Activated T-cell treated with anti-CD3 and anti-CD28 coated beads for 1 hour (primary cell): ENCODE measurements at places on chromosomes 5 and 9.

DNA sequence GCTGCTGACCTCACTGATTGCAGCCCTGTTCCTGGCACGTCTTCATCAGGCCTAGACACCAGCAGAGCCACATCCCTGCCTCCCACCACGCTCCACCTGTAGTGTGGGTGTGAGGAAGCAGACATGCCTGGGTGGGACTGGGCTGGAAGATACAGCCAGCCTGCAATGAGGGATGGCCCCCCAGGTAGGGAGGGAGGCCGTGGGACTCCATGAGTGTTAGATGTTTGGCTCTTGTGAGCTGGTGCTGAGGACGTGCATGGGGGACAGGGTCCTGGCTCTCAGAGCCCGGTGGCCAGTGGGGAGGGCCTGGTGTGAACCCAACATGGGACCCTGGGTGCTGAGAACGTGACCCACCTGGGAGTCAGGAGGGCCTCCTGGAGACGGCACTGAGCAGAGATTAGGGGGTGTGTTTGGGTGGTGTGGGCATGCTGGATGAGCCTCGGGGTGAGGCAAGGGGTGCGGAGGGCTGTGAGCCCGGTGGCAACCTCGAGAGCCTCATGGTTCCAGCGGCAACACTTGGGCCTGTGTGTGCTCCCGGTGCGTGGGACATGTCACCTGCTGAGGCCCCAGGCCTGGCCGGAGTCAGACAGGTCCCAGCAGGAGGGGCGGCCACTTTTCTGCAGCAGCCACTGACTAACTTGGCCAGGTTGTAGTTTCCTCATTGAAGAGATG is 87.6 kb downstream of the PHF2 start:
- DNase-seq: no peak

DNA sequence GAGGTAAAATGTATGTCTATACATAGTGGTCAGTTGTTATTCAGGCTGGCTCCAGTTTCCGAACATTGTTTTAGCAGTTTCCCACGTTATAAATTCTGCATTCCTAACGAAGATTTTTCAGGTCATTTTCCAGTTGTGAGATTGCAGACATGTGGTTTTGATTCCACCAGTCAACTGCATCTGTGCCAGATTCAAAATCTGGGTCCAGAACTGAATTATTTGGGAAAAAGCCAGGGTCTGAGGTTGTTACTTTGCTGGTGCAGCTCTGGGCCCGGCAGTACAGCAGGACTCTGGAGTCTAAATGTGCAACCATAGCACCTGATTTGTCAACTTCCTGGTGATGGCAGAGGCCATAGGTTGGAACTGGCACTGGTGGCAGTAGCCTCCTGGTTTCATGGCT is 105.7 kb upstream of the MEGF10 start:
- no peak for DNase-seq

- no peak for DNase-seq
Measured at GRCh38 chr5:2995035-2995434, 243.6 kb upstream of the IRX2 start.

GRCh38 chr5:4758550-4758949 is 381.6 kb upstream of the ADAMTS16 start:
- DNase-seq: no peak

DNA sequence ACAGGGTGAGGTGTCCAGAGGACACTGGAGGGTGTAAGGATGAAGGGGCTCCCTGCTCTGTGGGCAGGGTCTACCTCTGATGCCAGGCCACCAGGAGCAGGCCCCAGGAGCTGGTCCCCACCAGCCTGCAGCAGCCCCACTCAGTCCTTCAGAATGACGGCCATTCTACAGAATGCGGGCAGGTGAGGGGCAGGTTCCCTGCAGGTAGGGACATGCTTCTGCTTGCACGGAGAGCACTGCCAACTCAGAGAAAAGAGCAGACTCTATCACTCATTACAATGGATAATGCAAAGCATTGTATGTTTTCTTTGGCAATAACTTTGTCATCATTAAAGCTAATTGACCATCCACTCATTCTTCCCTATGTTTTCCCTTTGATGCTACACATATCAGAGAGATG is 39.0 kb downstream of the DDX31 start:
- DNase-seq: no peak

DNA sequence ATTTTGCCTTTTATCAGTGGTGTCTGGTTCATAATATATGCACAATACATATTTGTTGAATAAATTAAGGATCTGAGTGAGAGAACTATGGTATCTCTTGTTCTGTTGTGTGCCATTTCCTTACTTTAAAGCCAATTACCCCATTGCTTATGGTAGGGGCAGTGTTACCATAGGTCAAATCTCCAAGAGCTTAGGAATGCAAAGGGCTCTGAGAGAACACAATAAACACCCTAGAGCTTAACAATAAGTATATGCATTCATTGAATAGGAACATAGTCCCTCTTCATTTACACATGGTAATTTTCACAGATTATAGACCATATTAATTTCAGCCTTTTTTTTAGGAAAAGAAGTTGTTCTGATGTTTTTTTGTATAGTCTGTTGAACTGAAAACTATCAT is 112.2 kb downstream of the MCTP1 start:
- DNase-seq: no peak

GRCh38 chr9:137564134-137564533 is 12.5 kb downstream of the MRPL41 start:
- DNase-seq: no peak

GRCh38 chr9:87213948-87214347 is 266.6 kb upstream of the GAS1 start:
- no peak for DNase-seq

DNA sequence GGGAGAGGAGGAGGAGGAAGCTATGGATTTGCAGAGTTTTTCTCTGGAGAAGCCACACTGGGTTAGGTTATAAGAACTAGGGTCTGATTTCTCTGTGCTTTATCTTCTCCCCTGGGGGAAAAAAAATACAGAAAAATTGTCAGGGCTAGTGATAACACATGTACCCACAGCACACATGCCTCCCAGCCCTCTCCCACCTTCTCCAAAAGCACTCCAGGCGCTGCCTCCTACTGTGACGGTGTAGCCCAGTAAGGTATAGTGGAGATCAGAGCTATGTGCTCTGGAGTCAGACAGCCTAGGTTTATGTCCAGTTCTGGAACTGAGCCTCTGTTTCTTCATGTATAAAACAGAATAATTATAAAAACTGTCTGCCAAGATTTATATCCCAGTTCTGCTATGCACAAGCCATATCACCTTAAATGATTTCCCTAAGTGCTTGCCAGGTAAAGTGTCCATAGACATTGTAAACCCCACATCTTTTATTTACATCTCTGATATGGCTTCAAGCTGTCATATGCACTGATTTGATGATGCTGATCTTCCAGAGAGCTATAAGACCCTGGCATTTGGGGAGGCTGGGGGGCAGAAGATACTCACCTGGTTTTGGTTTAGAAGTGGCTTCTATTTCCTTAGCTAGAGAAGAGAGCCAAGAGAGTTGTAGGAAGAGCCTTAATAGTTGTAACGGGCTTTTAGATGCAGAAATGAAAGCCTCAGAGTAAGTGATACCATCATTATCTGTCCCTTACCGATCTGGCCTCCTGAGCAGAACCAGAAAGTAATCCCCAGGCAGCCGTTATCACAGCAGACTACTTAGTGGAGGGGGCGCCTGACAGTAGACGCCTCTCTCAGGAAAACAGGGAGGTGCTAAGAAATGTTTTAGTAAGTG is 7.6 kb downstream of the SLC1A3 start:
- DNase-seq: no peak

DNA sequence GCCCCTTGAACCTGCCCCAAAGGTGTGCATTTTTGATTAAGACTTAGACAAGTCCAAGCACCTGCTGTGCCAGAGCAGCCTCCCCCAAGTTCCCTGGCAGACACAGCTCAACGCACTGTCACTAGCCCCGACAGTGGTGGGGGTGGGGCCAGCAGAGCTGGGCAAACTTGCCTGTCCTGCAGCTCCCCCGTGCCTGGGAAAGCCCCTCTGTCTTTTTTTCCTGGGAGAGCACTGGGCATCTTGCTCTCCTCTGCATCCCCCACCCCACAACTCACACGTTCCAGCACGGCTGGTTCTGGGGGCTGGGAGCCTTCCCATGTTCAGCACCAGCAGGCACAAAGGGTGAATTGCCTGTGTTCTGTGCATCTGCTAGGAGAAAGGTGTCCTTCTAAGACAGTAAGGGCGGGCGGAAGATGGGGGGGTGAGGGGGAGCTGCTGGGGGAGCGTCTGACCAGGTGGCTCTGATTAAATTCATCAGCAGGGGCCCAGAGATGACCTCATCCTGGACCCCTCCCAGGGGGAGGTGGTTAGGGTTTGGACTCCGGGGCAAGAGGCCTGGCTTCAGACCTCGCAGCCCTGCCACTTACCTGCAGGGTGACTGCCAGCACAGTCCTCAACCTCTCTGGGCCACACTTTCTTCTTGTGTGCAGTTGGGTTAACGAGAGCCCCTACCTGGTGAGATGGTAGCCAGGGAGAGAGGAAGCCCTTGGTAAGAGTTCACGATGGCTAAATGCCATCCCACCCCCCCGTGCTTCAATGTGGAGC is 23.5 kb downstream of the HMCN2 start:
- DNase-seq: no peak

DNA sequence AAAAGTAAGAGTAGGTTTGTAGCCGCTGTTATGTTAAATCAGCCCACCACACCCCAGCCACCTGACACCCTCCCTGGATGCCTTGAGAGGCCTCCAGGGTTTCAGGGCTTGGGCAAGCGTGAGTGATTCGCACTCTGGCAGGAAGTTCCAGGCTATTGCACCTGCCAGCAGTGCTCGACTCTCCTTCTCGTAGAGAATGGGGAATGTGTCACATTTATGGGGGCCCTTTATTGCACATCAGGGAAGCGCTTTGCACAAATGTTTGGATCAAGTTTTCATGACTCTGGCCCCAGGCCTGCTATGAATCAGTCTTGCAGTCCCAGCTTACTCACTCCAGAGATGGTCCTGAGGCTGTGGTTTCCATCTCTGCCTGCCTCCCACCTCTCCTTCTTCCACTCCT is 66.1 kb upstream of the ADRA1B start:
- no peak for DNase-seq

GRCh38 chr5:180799194-180799593 is 3.4 kb downstream of the MGAT1 start:
- no peak for DNase-seq

- no peak for DNase-seq
Measured at GRCh38 chr9:35917261-35917660, 8.0 kb downstream of the SPAAR start.

DNA sequence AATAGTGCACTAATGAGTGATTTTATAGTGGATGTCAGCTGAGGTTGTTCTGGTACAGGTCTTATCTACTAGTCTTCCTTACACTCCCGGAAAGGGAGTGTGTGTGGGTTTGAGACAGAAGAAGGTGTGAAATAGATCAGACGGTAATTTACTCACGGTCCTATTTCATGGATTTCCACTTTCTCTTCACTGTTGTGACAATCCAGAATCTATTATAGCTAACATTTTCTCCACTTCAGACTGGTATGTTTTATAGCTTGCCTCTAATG is 7.0 kb upstream of the C9 start:
- no peak for DNase-seq

GRCh38 chr9:33124751-33125381 is 42.3 kb downstream of the B4GALT1 start:
- DNase-seq: no peak

- no peak for DNase-seq
Measured at GRCh38 chr5:17308326-17309065, 91.1 kb downstream of the BASP1 start.

- no peak for DNase-seq
Measured at GRCh38 chr9:35619800-35620158, 1.6 kb upstream of the CD72 start.

GRCh38 chr5:73686912-73687311 is 60.9 kb downstream of the ARHGEF28 start:
- DNase-seq: no peak

DNA sequence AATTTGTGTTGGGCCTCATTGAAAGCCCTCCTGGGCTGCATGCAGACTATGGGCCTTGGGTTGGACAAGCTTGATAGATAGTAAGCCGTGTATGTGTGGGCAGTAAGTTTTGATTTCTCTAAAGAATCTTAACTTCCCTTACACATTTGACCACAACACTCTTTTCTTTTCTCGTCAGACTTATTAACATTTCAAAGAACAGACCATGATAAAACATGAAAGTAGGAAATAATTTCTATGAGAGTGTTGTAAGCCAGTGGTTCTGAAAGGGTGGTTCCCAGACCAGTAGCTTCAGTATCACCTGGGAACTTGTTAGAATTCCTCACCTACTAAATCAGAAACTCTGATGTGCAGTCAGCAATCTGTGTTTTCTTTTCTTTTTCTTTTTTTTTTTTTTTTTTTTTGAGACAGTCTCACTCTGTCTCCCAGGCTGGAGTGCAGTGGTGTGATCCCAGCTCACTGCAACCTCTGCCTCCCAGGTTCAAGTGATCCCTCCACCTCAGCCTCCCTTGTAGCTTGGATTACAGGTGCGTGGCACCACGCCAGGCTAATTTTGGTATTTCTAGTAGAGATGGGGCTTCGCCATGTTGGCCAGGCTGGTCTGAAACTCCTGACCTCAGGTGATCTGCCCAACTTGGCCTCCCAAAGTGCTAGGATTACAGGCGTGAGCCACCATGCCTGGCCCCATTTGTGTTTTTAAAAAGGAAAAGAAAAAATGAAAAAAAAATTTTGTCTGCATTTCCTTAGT is 20.0 kb upstream of the GCNT1 start:
- no peak for DNase-seq

- no peak for DNase-seq
Measured at GRCh38 chr9:137554349-137554748, 2.7 kb downstream of the MRPL41 start.
